ENCODE measurements at places on chromosomes 12 and 14.
A peak's percentile ranks its signal among the peaks of the same experiment; 100 is the strongest.

DNA sequence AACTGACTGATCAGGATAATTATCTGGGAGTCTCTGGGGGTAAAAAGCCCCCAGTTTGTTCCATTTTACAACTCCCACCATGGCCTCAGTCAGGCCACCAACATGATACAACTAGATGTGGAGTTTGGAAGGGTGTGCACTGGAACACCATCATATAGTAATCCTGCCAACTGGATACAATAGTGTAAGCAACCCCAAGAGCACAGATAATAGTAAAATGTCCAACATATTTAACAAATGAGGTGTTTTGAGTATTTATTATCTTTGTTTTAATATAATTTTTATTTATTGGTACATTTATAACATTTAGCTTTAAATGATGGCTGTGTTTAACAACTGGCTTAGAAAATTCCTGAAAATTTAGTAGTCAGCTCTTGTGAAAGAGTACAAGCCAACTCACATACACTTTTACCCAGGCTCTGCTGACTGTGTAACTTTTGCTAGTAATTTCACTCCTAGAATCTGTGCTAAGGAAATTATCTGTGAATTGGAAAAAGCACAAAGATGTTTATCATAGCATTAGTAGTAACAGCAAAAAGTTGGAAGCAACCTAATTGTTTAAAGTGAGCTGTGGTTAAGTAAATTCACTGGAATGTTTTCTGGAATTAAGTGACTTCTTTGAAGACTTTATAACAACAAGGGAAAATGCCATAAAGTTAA is 196.8 kb downstream of the RAD51B start:
- DNase-seq, result peak; percentile 58

DNA sequence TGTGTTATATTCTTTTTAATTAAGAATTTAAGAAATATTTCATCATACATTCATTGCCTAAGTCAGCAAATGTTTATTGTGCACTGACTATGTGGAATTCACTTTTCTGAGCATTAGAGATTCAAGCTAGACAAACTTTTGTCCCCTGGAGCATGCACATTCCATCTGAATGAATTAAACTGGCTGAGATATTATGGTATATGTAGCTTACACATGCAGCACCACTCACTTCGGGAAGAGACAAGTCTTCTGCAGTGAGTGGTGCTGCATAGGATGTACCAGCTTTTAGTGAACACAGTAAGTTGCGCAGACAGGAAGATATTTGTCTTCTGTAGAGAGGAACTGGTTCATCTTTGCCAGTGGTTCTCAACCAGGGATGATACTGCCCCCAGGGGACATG is 318.4 kb downstream of the SYT1 start:
- no peak for DNase-seq

GRCh38 chr12:7121324-7121723 is 7.4 kb downstream of the RBP5 start:
- DNase-seq, result no peak

- no peak for DNase-seq
These were observed 104.5 kb downstream of the SLC8A3 start for GRCh38 chr14:70084226-70084625.

DNA sequence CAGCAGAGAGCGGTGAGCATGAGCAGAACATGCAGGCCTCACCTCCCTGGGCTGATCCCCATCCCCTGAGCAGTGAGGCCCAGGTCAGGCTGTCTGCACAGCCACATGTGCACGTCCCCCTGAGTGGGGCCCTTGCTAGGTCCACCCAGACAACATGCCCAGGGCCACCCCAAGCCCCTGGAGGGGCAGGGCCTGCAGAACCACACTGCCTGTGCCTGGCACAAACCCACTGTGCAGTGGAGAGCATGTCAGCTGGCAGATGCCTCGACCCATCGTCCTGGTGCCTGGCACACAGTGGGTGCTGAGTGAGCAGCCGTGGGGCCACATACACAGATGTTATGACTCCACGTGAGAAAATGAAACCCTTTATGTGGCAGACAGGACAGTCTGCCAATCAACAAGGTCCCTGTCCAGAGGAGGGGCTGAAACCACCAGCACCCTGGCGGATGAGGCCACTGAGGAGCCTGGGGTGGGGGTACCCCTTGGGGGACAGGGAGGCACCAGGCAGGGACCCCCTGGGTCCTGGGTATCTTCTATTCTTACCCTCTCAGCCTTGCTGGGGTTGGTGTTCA is 8.3 kb downstream of the ANHX start:
- DNase-seq, result no peak

DNA sequence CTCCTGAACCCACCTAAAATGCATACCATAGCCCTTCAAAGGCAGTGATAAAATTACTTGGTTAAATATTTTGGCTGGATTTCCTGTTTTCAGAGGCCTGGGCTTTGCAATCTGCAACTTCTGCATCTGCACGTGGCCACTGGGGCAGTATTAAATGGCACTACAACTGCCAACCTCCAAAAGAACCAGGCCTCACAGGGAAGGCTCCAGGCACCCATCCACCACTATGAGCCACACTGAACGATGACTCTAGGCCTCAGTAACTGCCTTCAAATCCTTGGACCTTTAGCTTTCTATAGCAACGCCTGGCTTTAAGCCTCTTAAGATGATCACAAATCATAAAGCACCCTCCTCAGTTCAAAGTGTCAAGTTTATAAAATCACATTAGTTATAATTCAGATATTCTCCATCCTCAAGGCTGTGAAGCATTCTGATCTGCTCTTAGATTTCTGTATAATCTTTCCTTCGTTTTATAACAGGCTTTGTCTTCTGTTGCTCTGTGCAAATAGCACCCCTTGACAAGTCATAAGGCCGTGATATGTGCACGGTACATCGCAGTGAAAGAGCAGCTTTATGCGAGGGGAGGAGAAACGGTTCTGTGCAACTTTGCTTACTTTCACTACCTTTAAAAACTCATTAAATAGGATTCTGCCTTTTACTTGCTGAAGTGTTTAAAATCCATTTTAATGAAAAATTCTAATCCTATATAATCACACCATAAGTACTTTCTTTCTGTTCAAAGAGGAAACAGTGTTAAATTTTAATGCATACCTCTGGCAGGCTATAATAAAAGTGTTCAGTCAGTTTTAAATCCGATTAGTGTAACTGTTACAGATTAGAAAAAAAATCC is 196.4 kb upstream of the G2E3 start:
- DNase-seq, result no peak

DNA sequence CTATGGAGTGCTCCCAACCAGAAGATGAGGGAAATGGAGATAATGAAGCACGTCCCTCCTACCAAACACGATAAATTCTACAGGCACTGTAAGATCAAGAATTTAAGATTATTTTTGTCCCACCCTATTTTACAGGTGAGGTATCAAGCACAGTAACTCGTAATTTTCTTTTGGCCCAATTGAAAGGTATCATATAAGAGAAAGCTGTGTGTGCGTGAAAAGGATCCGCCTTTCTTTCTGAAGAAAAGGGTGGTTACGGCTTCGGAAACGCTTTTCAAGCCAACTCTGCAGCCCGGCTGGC is 733 bp upstream of the KLHDC2 start:
- no peak for DNase-seq

DNA sequence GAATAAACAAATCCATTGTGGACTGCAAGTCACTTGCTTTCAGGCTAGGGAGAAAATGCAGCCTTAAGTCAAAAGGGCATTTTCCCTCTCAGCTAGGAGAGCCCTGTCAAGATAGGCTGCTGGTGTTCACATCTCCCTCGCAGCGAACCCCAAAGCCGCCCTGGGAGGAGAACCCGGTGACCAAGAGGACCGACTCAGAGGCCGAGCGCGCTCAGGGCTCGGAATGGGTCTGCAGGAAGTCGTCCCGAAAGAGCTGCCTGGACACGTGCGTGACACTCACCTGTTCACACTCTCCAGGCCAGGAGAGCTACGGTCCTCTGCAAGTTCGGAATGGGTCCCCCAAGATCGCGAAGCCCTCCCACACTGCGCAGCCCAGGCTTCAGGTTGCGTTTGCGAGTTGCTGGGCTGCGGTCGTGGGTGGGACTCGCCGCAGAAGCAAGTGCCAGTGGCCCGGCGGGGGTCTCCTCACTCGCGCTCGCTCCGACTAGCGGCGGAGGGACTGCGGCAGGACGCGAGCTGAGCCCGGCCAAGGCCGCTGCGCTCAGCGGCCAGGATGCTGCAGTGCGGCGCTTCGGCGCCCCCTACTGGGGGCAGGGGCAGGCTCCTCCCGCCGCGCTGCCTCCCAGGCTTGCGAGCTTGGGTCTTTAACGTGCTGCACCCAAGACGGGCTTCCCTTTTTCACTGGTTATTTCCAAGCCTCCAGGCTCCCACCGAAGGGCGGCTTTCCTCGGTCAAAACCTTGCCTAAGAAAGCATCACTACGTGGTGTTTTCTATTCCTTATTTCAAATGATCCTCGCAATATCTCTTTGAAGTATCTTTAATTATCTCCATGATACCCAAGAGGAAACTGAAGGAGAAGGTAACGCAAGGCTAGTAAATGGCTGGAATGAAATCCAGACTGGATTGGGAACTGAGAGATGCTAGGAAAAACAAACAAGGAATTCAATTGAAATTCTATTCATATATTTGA is at the start of gene RERG:
Gene RERG (minus strand): TSS at position 503 of the 971 bp plus-strand sequence. CDS start 3,928 bp downstream, outside the sequence.
- peak; percentile 39 for DNase-seq

- peak; percentile 28 for DNase-seq
These were observed 127.2 kb upstream of the ATF7IP start for GRCh38 chr12:14238221-14238792.

DNA sequence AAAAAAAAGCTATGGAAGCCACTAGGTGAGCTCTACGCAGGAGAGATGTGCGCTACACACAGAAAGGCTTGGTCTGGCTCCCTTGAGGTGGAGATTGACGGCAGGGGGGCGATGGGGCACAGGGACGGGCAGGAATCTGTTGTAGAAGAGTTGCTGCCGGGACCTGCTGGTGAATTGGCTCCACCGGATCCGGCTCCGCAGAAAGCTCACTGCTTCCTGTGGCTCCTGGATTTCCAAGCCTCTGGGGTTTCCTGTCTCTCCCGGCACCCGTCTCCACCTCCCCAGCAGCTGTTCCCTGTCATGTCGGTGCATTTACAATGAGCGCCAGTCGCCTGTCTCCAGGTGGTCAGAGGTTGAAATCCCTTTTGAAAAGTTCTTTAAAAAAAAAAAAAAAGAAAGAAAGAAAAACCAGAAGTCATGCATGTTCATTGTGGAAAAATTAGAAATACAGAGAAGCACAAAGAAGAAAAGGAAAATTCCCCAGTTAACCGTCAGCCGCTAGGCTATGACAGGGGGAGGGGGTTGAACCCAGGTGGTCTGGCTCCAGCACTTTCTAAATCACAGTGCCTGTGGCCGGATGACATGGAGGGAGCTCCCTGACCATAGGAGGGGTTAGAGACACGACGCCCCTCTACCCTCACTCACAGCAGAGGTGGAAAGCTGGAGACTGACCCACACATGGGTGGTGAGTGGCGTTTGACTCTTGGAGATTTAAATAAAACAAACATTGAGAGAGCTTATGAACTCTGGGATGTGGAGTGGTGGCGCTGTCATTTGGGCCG is 20.8 kb downstream of the FAM222A start:
- no peak for DNase-seq

- DNase-seq, result no peak
These were observed 47.7 kb downstream of the SERPINA3 start for GRCh38 chr14:94659901-94660300.

DNA sequence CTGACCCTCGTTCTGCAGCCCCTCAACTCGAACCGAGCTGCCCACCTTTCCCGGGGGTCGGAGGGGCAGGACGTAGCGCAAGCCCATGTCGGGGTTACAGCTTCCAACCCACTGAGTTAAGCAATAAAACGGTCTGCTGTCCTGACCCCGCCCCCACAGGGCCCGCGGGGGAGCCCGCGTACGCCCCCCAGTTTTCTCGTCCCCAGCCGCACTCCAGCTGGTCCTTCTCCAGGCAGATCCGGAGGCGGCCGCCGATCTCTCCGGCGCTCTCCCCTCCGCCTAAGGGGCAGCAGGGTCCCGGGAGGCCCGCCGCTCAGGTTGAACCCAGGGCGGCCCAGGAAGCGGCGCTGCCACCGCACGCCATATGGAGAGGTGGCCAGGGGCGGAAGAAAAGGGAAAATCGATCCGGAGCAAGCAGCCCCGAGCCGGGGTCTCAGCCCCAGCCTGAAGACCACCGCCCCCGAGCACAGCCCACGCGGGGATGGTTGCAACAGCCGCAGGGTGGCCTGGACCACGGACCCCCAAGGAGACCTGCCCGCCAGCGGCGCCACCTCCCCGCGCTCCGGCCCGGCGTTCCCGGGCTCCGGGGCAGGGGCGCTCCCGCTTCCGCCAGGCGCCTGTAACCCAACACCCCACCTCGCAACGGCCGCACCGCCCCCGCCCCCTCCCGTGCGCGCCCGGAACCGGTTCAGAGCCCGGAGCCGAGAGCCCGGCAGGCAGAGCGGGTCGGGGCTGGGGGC is 760 bp downstream of the ACTN1 start:
- peak; percentile 33 for DNase-seq

DNA sequence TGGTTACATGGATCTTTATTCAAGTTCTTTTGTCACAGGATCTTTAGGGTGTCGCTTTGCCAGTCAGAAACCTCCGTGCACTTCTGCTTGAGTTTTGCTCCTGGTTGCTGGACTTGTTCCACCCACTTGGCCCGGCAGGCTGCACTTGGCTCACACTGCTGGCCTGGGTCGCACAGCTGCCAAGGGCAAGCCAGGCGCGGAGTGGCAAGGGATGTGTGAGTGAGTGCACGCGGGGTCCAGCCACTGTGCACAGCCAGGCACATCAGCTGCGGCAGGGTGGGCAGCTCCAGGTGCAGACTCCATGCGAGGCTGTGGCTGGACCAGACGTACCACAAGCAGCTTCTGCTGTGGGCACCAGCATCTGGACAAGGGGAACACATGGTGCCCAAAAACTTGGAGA is 76.6 kb downstream of the DERA start:
- no peak for DNase-seq

GRCh38 chr14:77409131-77409533 is 14.2 kb downstream of the NOXRED1 start:
- no peak for DNase-seq

- no peak for DNase-seq
These were observed 89.6 kb upstream of the ATF7IP start for GRCh38 chr12:14275886-14276285.

DNA sequence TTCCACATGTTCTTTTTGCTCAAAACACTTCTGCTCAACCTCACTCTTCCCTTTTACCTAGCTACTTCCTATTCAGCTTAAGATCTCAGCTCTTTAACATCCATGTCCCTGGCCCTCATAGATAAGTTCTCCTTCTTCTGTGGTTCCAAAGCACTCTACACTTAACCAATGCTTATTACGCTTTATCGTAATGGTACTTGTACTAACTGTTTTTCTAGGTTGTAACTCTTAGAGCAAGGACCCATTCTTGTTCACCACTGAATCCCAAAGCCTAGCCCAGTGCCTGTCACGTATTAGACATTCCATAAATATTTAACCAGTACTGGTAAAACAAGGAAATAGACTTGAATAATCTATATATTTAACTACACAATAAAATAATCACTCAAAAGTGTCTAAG is 5.3 kb downstream of the SLC41A2 start:
- DNase-seq, result no peak

DNA sequence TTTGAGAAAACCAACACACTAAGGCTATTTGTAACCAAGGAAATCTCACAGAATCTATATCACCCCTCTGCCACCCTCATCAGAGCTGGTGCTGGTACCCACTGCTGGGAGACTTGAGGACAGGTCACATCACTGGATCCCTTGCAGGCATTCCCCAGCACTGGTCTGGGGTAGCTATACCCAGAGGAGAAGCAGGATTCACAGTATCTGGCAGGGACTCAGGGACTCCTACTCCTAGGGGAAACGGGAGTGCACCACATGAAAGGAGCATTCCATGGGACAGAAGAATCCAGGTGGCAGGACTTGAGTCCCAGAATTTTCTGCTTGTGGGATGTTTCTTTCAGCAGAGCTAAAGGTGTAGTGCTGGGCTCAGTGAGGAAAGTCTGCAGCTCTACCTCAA is 223.2 kb downstream of the ADGRD1 start:
- no peak for DNase-seq

- DNase-seq, result no peak
These were observed 128.1 kb upstream of the MAP1LC3B2 start for GRCh38 chr12:116430911-116431565.

Data from HFFc6 (cell line).